ENCODE measurements at places on chromosomes 4 and X.

- DNase-seq = peak; percentile 72
These were observed 40.5 kb downstream of the FRYL start for GRCh38 chr4:48739560-48740019.

GRCh38 chrX:77565278-77565677 lies 118.1 kb downstream of the FGF16 start:
- no peak for DNase-seq

DNA sequence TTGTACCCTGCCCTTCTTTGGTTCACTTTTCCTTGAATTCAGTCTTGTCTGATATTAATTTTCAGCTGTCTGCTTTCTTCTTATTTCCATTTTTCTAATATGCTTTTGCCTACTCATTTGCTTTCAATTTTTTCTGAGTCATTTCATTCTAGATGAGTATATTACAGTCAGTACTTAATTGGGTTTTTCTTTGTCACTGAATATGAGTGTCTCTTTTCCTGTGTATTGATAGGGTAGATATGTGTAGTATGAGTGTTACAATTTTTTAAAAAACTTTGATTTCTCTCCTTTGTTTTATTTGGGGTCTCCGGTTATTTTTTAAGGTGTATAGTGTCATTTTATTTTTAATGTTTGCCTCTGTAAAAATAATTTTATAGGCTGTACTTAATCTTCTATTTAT lies 222.2 kb downstream of the IDS start:
- DNase-seq = no peak

- DNase-seq = no peak
These were observed 209.9 kb downstream of the CPE start for GRCh38 chr4:165588534-165589315.

- DNase-seq = no peak
These were observed 169.8 kb downstream of the NHS start for GRCh38 chrX:17544821-17545220.

DNA sequence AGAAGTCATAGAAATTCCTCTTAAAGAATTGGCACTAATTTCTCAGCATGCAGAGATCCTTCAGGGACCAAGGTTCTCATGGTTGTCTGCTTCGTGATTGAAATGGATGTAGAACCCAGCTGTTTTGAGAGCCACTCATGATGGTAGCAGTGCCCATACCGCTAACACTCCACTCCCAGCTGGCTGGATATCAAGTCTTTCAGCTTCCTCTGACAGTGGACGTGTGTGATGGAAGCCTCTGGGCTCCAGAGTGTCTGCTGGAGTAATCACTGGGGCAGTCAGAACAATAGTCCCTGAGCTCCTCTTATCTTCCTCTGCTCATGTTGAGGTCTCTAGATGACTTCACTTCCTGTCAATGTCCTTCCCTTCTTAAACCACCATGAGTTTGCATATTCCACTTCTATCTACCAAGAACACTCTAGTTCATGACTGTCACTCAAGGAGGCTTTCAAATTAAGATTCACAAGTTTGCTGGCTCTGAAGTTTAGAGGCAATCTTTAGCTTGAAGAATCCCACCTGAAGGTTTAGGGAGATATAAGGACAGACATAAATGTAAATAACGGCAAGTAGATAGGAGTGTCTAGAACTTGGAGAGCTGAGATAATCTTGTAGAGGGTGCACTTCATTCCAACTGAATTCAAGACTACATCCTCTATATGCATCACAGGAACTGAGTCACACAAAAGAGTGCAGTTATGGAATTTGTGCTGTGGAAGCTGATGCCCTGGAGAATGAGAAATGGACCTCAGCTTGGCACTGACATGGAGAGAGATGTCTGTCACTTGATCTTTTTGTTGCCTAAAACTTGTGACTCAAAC lies 64.5 kb upstream of the WDR1 start:
- DNase-seq = peak; percentile 85

DNA sequence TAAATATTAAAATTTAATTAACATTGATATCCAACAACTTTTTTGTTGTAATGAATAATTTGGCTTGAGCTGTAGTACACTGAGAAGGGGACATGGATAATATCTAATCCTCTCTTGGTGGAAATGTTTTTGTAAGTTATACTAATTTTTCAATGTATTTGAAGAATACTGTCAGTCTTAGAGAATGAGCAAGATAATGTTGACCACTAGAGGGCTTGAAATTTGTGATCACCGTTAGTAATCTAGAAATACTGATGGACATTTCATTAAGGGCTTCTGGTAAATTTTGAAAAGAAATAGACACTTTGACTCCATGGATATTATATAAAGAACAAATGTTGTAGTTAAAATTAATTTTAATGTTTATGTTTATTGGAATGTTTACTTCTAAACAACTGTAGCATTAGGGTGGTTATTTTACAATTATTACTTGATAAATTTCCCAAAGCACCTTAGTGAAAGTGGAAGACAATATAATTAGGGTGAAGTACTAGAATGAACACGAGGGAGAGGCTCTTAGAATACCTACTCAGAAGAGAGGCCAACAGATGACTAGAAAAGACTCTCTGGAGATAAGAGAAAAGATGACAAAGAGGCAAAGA lies 20.0 kb upstream of the CAMK2D start:
- peak; percentile 14 for DNase-seq

DNA sequence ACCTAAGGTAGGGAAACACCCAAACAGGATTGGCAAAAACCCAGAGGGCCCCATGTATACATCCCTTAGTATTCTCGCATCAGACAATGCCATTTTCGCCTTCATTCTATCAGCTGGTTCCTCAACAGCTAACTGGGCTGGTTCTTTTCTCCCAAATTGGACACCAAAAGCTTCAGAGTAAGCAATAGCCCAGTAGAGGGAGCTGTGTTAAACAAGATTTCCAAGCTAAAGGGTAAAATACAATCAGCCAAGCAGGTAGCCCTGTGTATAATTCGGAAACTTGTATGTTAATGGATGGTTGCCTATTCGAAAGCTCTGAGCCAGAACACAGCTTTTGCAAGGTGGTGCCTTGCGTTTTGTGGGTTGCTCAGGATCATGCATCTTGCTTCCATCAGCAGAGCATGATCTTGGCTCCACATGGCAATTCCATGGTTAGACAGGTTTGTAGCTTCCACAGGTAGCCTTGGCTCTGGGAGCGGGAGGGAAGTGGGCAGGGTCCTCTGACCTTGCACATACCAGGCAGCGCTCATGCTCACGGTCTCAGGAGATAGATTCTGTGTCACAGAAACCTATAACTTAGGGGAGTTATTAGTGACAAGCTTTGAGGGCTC lies 115.2 kb upstream of the LNX1 start:
- no peak for DNase-seq

- no peak for DNase-seq
These were observed 5.1 kb upstream of the CXCL10 start for GRCh38 chr4:76028350-76028765.

DNA sequence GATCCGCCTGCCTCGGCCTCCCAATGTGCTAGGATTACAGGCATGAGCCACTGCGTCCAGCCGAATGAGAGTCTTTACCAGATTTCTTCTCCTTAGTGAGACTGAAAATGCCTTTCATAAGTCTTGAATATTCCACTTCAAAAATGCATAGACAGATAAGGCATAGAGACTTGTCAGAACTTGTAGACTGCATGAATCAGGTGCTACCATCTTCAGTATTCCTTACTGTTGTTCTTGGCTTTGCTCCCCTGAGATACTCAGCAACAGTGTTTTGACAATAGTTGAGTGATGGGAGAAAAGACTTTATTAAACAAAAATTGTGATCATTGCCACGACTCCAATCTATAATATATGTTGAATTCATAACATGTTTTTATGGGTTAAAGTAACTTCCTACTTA lies 11.0 kb downstream of the TKTL2 start:
- no peak for DNase-seq

- DNase-seq = no peak
These were observed 9.0 kb downstream of the CTBP1 start for GRCh38 chr4:1239950-1240307.

DNA sequence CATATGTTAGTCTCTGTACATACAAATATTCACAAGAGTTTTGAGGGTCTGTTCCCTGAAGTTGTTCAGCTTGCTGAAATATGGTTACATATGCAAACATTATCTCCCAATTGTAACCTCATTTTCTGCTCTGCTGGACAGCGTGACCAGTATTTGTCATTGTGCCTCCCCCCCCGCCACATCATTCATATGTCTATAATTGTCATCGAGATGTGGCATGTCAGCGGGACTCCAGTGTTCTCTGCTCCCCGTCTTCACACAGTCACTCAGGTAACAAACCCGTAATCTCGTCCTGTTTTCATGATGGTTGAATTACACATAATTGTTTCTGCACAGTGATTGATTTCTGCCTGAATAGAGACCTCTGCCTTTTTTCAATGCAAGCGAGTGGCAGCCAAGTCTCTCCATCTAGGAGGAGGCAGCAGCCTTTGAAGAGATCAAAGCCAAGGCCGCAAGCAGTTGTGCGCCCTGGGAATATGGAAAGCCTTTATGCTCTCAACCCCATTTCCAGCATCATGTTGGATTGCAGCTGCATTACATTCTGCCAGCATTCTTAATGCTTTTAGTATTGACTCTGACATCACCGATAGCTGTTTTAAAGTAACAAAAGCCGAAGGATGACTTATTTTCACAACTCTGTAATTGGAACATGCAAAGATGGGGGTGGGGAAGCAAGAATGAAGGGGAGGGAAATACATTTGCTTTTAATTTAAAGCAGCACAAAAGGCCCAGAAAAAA lies 27.4 kb downstream of the LEF1 start:
- DNase-seq = no peak

DNA sequence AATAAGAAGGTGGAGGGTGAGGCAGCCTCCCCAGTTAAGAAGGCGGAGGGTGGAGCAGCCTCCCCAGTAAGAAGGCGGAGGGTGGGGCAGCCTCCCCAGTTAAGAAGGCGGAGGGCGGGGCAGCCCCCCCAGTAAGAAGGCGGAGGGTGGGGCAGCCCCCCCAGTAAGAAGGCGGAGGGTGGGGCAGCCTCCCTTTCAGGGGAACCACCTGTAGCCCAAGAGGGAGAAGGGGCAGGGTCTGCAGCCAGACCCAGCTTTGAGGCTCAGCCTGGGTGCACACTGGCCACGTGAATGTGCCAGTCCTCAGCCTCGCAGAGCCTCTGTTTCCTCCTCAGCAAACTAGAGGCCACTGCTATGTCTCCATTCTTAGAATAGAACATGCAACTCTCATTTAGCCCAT lies 52.6 kb downstream of the HMX1 start:
- DNase-seq = no peak

Data from RCC 7860 (cell line).